Stimulated activated naive CD4-positive, alpha-beta T cell treated with Interleukin-2 at 50 U/mL for 16 hours (primary cell): ENCODE measurements at places on chromosomes 7 and 10.
A peak's percentile ranks its signal among the peaks of the same experiment; 100 is the strongest.

- DNase-seq = no peak
Observed at GRCh38 chr10:89093728-89094127, 103.1 kb downstream of the FAS start.

DNA sequence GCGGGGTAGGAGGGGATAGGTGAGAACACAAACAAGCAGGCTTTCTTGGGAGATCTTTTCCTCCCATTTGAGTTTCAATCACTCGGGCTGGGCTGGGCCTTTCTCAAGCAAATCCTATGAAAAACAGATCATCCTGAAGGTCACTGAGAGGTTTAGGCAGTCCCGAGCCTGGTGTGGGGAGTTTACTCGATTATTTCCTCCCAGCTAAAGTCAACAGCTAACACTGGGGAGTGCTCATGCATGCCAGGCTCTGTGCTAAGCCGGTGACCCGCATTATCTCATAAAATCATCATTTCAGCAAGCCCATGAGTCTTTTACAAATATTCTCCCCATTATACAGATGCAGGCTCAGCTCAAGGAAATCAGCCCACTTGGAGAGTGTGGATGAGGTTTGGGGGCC is 85.0 kb upstream of the PAX2 start:
- no peak for DNase-seq

DNA sequence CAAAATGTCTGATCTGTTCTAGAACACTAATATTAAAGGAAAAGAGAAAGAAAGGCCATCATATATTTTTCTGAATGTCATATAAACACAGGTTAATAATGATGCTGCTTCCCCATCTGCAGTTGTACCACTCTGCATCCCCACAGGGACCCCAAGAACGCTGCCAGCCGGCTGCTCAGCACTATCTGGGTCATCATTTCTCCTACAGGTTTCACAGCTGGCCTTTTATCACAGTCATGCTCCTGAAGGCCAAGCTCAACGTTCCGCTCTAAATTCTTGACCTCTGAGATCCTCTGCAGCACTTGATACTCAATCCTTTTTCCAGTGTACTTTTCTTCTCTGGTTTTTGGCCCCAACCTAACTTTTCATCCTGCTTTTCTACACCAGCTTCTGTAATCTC is 4.8 kb downstream of the IDI1 start:
- DNase-seq = no peak

DNA sequence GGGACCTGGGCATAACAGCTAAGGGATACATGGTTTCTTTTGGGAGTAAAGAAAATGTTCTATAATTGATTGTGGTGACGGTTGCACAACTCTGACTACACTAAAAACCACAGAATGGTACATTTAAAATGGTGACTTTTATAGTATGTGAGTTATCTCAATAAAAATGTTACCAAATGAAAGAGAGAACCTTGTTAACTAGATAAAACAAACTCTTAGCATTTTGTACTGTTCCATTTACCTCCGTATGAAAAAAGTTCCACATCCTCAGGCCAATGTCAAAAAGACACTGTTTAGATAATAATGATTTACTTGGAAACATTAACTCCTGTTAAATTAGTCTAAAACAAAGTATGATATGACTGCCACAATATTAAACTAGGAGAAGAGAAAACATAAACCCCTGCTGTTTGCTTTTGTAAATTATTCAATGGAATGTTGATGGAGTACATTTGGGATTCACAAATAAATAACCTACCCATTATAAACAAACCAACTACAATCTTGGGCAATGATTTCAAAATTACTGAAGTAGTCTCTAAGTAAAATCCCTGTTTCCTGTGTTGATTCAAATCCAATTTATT is 60.7 kb downstream of the SMURF1 start:
- no peak for DNase-seq

GRCh38 chr10:95728526-95728925 is 27.4 kb upstream of the ENTPD1 start:
- no peak for DNase-seq

GRCh38 chr10:69411476-69411875 is 5.2 kb downstream of the TACR2 start:
- no peak for DNase-seq

- no peak for DNase-seq
Observed at GRCh38 chr10:18703521-18703920, 44.3 kb downstream of the ARL5B start.

- no peak for DNase-seq
Observed at GRCh38 chr7:120462991-120463390, 190.0 kb downstream of the KCND2 start.

DNA sequence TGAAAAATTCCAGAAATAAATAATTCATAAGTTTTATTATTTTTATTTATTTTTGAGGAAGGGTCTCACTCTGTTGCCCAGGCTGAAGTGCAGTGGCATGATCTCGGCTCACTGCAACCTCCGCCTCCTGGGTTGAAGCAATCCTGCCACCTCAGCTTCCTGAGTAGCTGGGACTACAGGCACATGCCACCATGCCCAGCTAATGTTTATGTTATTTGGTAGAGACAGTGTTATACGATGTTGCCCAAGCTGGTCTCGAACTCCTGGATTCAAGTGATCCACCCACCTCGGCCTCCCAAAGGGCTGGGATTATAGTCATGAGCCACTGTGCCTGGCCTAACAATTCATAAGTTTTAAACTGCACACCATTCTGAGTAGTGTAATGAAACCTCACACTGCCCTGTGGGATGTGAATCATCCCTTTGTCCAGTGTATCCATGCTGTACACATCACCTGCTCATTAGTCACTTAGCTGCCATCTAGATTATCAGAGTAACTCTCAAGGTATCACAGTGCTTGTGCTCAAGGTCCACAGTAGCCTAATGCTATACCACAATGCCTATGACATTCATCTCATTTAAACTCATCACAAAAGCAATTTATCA is 17.9 kb downstream of the RTKN2 start:
- no peak for DNase-seq

- DNase-seq = no peak
Observed at GRCh38 chr10:122461729-122462532, 578 bp downstream of the HTRA1 start.

GRCh38 chr10:81569488-81569887 is 305.5 kb upstream of the NRG3 start:
- no peak for DNase-seq

GRCh38 chr10:127850944-127851343 is 41.8 kb downstream of the CLRN3 start:
- DNase-seq = no peak

GRCh38 chr10:107718864-107719263 is 554.4 kb upstream of the SORCS1 start:
- DNase-seq = no peak

GRCh38 chr10:126930883-126931503 is 25.8 kb downstream of the DOCK1 start:
- no peak for DNase-seq

DNA sequence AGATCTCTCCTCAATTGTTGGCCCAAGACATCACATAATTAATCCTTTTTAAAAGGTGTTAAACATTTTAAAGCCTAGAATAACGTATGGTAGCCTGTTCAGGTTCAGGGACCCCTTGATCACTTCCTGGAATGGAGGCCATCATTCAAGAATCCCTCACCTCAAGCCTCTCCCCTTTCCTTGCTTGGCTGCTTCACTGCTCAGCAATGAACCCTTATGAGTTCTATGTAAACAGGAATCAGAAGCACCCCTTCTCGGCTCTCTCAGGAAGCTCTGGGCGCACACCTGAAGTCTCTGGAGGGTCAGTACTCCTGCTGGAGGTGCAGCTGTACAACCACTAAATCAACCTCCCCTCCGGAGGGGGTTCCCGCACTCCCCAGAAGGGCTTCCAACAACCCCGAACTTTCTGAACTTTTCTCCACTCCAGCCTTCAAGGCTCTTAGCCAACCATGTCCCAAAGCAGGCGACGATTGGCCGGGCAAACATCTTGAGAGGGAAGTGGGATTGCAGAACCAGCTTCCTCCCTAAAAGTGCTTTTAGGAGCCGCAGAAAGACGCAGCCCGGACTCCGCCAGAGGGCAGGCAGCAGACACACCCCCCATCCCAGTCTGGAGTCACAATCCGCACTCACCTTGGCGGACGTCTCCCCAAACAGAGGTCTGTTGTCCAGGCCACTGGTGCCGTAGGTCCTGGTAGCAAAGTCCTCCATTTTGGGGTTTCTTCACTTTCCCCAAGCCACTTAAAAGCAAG is 562 bp downstream of the TMEM243 start:
- peak; percentile 18 for DNase-seq

DNA sequence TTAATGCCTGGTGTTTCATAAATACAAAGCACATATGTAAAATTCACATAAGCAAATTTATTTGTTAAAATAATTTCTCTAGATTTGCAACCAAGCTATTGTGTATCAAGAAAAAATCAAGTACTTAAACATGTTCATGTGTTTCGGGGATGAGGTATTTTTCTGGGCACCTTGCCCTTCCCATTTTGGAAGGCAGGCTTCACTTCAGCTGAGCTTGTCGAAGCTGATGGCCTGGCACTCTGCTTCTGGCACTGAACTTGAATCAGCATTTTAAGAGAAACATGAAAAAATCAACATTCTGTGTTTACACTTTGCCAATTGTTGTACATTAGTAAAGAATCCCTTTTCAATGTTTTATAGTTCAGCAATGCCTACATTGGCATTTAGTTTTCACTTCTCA is 179.1 kb upstream of the STEAP4 start:
- no peak for DNase-seq

DNA sequence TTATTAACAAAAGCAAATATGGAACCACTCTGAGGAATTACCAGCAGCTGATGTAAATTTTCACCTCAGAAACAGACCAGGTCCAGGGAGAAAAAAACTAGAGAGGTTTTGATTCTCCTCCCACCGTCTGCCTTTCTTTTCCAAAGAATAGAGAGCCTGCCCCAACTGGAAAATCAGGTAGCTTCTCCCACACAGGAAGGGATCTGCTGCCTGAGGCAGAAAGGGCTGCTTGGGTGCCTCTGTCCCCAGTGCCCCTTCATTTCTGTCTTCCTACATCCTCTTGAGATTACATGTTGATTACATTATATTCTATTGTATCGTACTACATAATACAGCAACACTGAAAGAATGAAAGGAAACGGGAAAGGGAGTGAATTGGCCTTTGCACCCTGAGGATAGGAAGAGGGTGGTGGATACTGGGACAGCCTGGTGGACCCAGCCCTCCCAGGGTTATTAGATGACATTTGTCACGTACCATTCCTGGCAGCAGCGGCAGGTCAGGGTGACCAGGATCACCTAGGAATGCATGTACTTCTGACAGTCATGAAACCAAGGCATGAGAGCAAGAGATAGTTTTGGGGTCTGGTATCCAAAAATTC is 8.9 kb downstream of the ST8SIA6 start:
- DNase-seq = no peak

DNA sequence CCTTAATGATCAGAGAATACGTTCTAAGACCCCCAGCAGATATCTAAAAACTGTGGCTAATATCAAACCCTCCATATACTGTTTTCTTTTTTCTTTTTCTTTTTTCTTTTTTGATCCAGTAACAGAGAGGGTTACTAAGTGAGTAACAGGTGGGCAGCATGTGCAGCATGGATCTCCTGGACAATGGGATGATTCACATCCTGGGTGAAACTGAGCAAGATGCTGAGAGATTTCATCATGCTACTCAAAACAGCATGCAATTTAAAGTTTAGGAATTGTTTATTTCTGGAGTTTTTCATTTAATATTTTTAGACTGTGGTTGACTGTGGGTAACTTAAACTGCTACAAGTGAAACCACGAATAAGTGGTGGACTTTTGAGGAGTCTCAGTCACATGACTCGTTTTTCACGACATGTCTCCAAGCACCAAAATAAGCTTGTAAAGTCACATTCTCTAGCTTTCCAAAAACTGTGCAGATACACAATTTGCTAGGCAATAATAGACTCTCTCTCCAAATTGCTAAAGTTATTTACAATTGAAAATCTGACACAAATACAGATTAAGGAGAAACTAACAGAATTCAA is 716.2 kb downstream of the NXPH1 start:
- DNase-seq = no peak

GRCh38 chr10:126851414-126852108 is 53.7 kb upstream of the DOCK1 start:
- DNase-seq = no peak

DNA sequence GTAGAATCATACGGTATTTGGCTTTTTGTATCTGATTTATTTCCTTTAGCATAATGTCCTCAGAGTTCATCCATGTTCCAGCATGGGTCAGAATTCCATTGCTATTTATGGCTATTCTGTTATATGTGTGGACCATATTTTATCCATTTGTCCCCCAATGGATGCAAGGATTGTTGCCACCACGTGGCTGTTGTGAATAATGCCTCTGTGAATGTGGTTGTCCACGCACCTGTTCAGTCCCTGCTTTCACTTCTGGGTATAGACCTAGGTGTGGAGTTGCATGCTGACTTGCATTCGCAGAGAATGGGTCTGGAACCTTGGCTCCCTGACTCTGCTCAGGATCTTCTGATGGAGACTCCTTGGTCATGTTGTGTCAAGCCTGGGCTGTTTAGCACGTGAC is 199.9 kb downstream of the CAMK1D start:
- DNase-seq = no peak

GRCh38 chr7:69419934-69420333 is 178.3 kb upstream of the AUTS2 start:
- DNase-seq = no peak

DNA sequence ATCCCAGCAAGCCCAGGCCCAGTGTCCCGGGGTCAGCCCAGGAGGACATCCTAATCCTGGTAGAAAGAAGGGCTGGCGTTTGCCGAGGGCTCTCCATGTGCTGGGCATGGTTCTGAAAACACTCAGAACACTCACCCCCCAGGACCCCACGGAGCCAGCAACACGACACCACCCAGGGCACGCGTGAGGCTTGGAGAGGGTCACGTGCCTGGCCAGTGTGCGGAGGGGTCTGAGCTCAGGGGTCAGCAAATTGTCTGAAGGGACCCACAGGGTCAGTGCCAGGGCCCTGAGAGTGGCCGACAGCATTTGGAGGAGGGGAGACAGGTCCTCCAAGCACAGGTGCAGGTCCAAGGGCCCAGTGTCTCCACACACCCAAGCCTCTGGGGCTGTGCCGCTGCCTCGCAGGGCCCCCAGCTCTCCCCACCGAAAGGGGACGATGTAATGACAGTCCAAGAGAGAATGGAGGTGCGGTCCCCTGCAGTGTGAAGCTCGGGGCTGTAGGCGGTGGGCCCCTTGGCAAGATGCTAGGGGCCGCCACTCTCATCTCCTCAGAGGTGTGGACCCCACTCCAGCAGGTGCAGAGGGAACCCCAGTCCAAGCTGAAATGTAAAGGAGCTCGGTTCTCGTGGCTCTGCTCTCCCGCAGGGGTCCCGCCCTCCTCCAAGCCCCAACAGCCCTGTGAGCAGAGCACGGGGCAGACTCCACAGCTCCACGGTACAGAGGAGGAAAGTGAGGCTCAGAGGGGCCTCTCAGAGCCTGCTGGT is 7.8 kb downstream of the FOXL3 start:
- DNase-seq = no peak

GRCh38 chr10:49474901-49475300 is 64.0 kb downstream of the ERCC6 start:
- DNase-seq = no peak

GRCh38 chr10:77969114-77969513 is 42.6 kb upstream of the DLG5 start:
- DNase-seq = no peak
